Sigmoid colon (tissue), 7 donors: ENCODE measurements at places on chromosomes 11 and 22. TPM values are rescaled to one million over a fixed set of nuclear protein-coding genes. Genes with fewer than 3 reads are reported as not detected.

Gene OR8J1
- not detected for total RNA-seq

Gene ATXN10
- total RNA-seq = 184 TPM

Gene PICALM
- 213 TPM for total RNA-seq

Gene CNTF
- total RNA-seq = 1.7 TPM

Gene SUSD2
- total RNA-seq = 3.0 TPM

DNA sequence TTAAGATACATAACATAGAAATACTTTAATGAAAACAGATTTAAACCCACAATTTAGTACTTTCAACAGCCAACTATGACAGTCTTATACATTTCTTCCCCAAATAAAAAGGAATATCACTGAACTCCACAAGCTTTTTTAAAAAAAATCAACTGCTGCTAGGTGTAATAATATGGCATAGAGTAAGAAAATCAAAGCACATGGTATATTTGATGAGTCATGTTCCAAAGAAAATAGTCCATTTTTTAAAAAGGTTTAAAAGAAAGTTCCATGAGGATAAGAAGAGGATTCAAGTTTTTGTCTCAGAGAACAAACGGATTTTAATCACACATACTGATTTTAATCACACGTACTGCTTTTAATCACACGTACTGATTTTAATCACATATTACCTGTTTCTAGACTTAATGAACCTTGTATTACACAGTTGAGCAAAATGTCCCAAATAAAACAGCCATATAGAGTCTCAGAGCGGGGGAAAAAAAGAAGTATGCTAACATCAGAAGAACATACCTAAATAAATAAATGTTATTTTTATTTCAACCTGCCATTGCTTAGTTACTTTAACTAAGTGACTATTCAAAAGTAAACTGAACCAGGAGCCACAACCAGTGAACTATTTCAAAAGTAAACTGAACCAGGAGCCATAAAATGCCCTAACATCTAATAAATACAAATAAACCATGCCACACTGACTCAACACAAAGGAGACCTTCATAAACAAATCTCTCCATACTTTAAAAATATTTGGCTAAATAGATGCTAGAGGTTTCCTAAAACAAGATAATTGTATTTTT lies 198.4 kb downstream of the SBF2 start:
- H3K27ac ChIP-seq = no peak overlapping the region
- no peaks in the 10 kb centered on the region for H3K4me1 ChIP-seq
- H3K27me3 ChIP-seq = no peaks in the 10 kb centered on the region
- DNase-seq = no peak
- no peaks in the 10 kb centered on the region for H3K36me3 ChIP-seq

DNA sequence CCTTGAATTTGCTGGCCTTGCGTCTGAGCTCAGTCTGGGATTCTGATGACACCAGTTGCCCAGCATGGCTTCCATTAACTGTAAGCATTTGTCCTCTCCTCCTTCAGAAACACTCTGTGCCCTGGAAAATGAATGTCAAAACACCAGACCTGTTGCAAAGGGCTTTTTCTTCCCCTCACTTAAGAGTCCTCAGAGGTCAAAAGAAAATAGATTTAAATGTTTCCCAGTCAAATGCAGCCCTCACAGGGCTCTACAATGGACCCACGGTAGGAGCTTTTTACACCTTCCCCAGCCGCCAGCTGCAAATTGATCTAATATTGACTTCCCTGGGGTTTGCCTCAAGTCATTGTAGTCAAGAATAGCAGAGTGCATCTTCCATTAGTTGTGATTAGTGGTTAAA lies 332.2 kb downstream of the INSC start:
- no peak overlapping the region for H3K4me3 ChIP-seq
- H3K36me3 ChIP-seq = no peaks in the 10 kb centered on the region
- no peak for DNase-seq
- H3K27me3 ChIP-seq = no peaks in the 10 kb centered on the region
- no peak overlapping the region for H3K27ac ChIP-seq
- no peaks in the 10 kb centered on the region for H3K4me1 ChIP-seq

DNA sequence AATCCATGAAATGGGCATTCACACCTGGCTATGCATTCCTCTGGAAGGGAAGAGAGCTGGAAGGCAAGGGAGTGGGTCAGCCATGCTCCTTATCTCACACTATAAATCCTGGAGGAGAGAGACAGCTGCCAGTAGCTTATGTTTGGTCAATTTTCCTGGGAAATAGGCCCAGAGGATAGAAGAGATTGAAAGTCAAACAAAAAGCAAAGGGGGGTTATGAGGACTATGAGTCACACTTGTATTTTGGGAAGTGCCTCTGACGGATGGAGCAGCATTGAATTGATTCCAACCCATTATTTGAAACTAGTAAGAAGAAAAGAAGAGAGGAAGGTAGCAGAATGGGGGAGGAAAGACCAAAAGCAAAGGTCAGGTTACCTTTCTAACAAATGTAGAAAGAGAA lies 25.0 kb downstream of the SNX19 start:
- peaks cover 62% of the 10 kb centered on the region for H3K4me1 ChIP-seq
- DNase-seq = no peak
- H3K36me3 ChIP-seq = peaks cover 14% of the 10 kb centered on the region
- H3K27me3 ChIP-seq = no peaks in the 10 kb centered on the region
- H3K27ac ChIP-seq = peak overlapping the region; percentile 19

GRCh38 chr11:67389477-67389876 lies 2.3 kb upstream of the RAD9A start:
- H3K4me3 ChIP-seq = no peak overlapping the region
- no peaks in the 10 kb centered on the region for H3K27me3 ChIP-seq
- no peaks in the 10 kb centered on the region for H3K36me3 ChIP-seq

DNA sequence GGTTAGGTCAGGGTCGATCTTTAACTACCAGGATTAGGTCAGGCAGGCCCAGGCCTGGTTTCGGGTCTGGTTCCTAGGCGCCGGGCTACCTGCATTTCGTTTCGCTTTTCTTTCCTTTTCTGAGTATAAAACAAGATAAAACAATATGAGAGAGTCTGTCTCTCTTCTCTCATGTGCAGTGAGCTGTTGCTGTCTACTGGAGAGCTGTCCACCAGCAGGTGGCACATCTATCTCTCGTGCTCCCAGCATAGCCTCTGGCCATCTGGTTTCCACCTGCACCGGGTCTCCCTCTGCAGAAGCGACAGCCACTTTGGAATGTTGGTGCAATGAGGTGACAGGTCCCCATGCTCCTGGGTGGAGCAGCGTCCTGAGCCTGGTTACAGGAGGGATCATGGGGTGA lies 27.6 kb downstream of the RIBC2 start:
- H3K4me1 ChIP-seq = no peaks in the 10 kb centered on the region
- no peak overlapping the region for H3K4me3 ChIP-seq
- DNase-seq = peak; percentile 84
- H3K27me3 ChIP-seq = no peaks in the 10 kb centered on the region
- H3K36me3 ChIP-seq = no peaks in the 10 kb centered on the region
- H3K27ac ChIP-seq = peak overlapping the region; percentile 17

- no peaks in the 10 kb centered on the region for H3K4me1 ChIP-seq
- H3K27ac ChIP-seq = no peak overlapping the region
- DNase-seq = no peak
- no peaks in the 10 kb centered on the region for H3K27me3 ChIP-seq
- no peak overlapping the region for H3K4me3 ChIP-seq
Observed at GRCh38 chr11:82321206-82321605, 412.5 kb downstream of the FAM181B start.

- H3K27ac ChIP-seq = no peak overlapping the region
- H3K36me3 ChIP-seq = no peaks in the 10 kb centered on the region
- H3K4me1 ChIP-seq = no peaks in the 10 kb centered on the region
- no peak overlapping the region for H3K4me3 ChIP-seq
- no peak for DNase-seq
Observed at GRCh38 chr11:33730716-33731115, 5.5 kb downstream of the CD59 start.

DNA sequence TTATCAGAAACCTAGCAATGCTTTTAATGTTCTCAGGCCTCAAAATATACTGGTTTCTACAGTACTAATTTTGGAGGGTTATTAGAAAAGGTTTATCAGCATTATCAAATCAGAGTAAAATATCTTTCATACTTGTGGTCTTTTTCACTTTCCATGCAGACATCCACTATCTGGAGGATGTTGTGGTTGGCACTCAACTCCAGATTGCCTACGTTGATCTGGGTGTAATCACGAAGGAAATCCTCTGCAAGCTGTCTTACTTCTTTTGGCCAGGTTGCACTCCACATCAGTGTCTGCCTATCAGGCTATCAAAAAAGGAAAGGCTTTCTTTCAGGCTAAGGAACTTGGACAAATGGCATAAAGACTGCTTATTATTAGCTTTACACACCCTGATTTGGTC lies 11.6 kb downstream of the DDX17 start:
- peaks cover 36% of the 10 kb centered on the region for H3K4me1 ChIP-seq
- H3K36me3 ChIP-seq = peaks cover 100% of the 10 kb centered on the region
- no peaks in the 10 kb centered on the region for H3K27me3 ChIP-seq
- no peak for DNase-seq

DNA sequence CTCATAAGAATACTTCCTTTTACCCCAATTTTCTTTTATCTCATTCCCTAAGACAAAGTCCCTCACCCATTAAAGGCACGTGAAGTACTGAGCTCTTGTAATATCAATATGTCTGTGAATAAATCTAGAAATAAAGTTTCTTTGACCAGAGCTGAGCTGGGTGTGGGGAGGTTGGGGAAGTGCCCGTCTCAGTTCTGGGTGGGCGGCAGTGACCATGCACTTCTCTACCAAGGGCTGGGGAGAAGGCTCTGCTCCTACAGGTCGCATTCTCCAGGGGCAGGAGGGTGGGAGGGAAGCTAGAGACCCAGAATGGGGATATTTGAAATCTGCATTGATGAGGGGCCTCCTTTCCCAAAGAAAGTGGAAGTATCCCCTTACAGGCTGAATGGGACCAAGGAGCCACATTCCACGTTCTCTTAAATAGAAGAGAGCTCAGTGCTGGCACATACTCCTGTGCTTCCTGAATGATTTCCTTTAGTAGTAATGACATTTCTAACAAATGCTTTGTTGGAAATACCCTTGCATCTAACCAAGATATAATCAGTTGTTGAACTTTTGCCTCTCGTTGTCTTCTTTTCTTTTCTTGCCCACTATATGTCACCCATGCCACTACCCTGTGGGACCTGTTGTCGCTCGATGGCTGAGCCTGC lies 16.1 kb downstream of the RBX1 start:
- peak; percentile 29 for DNase-seq
- H3K4me3 ChIP-seq = no peak overlapping the region
- no peak overlapping the region for H3K27ac ChIP-seq
- no peaks in the 10 kb centered on the region for H3K27me3 ChIP-seq
- no peaks in the 10 kb centered on the region for H3K4me1 ChIP-seq

DNA sequence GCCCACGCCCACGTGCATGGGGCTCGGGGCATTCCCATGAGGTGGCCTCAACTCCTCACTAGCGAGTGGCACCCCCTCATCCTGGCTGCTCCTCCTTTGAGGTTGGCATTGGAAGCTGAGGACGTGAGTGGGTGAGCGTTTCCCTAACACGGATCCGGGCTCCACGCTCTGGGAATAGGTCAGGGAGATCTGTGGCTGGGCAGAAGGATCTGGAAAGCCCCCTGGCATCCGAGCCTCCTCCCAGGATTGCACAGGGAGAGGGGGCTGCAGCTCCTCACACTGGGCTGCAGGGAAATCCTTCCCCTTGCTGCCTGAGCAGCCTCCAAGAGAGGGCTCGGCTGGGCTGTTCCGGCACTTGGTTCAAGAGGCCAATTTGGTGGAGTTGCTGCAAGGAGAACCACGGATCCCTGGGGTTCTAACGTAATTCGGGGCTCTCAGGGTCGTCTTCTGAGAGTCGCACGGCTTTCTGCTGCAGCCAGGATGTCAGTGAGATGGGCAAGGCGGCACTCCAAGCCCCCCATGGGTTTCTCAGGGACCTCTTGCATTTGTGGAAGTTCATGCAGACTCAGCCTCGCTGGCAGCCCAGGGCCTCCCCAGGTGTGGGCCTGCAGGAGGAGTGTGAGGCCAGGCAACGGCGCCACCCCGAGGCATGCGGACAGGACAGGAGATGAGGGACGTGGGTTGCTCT lies 1119.0 kb downstream of the BRD1 start:
- H3K27ac ChIP-seq = no peak overlapping the region
- no peak overlapping the region for H3K4me3 ChIP-seq
- no peaks in the 10 kb centered on the region for H3K36me3 ChIP-seq
- H3K4me1 ChIP-seq = no peaks in the 10 kb centered on the region
- DNase-seq = peak; percentile 61
- H3K27me3 ChIP-seq = no peaks in the 10 kb centered on the region

DNA sequence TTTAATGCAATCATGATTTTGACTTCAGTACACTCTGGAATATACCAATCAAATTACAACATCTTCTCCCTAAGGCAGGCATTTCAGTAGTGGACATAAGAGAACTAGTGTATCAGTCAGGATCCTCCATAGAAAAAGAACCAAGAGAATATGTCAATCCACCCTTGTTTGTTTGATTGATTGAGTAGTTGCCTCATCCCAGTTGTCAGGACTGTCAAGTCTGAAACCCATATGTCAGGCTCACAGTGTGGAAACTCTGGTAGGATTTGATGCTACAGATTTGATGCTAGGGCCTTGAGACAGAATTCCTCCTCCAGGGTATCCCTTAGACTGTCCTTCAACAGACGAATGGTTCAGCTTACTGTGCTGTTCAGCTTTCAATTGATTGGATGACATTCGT lies 375.0 kb downstream of the ETS1 start:
- no peaks in the 10 kb centered on the region for H3K27me3 ChIP-seq
- H3K36me3 ChIP-seq = no peaks in the 10 kb centered on the region
- DNase-seq = no peak

- no peak overlapping the region for H3K27ac ChIP-seq
- no peaks in the 10 kb centered on the region for H3K36me3 ChIP-seq
- no peak overlapping the region for H3K4me3 ChIP-seq
- no peak for DNase-seq
Observed at GRCh38 chr11:74739546-74740270, 8.5 kb upstream of the CHRDL2 start.

- no peaks in the 10 kb centered on the region for H3K36me3 ChIP-seq
- no peak overlapping the region for H3K27ac ChIP-seq
- no peak for DNase-seq
- no peaks in the 10 kb centered on the region for H3K27me3 ChIP-seq
- no peaks in the 10 kb centered on the region for H3K4me1 ChIP-seq
Observed at GRCh38 chr11:65066805-65067291, 8.5 kb upstream of the NAALADL1 start.

DNA sequence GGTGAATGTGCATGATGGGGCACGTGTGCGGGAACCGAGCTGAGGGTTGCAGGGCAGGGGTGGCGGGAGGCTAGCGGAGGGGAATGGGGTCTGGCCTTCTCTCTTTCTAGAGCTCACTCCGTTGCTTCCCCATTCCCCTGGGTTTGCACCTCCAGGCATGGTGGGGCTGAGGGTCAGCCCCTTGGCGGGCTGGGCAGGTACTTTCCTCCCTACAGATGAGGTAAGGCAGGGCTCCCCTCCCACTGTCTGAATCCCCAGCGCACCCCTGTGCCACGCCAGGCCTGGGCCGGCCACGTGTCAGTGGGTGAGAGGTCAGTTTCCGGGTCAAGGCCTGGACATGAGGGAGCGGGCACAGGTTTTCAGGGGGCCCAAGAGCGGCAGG lies 8.9 kb downstream of the SUSD2 start:
- peaks cover 5% of the 10 kb centered on the region for H3K36me3 ChIP-seq
- no peak overlapping the region for H3K27ac ChIP-seq
- DNase-seq = peak; percentile 67
- no peaks in the 10 kb centered on the region for H3K27me3 ChIP-seq

GRCh38 chr22:49289822-49290679 lies 537.6 kb downstream of the BRD1 start:
- no peaks in the 10 kb centered on the region for H3K4me1 ChIP-seq
- H3K27ac ChIP-seq = no peak overlapping the region
- H3K36me3 ChIP-seq = no peaks in the 10 kb centered on the region
- no peaks in the 10 kb centered on the region for H3K27me3 ChIP-seq
- DNase-seq = no peak
